ENCODE measurements at places on chromosomes 6 and 20. TPM values are rescaled to one million over a fixed set of nuclear protein-coding genes. Genes with fewer than 3 reads are reported as not detected.

The RBPJL gene
- total RNA-seq, result not detected

The RAET1L gene
- total RNA-seq, result not detected

The SEMG1 gene
- total RNA-seq, result not detected

The LY6G6D gene
- total RNA-seq, result not detected

The SRPK1 gene
- 30.9 TPM for total RNA-seq

The NR2E1 gene
- total RNA-seq, result not detected

The UTRN gene
- total RNA-seq, result 529 TPM

Measured in bladder microvascular endothelial cell (primary cell).